ENCODE measurements at places on chromosomes 11 and 22.

GRCh38 chr11:6655790-6656583 lies at the start of gene DCHS1:
Gene DCHS1 (minus strand): TSS chr11:6655809. CDS start chr11:6641613, 14,196 bp downstream.
- DNase-seq, result no peak

DNA sequence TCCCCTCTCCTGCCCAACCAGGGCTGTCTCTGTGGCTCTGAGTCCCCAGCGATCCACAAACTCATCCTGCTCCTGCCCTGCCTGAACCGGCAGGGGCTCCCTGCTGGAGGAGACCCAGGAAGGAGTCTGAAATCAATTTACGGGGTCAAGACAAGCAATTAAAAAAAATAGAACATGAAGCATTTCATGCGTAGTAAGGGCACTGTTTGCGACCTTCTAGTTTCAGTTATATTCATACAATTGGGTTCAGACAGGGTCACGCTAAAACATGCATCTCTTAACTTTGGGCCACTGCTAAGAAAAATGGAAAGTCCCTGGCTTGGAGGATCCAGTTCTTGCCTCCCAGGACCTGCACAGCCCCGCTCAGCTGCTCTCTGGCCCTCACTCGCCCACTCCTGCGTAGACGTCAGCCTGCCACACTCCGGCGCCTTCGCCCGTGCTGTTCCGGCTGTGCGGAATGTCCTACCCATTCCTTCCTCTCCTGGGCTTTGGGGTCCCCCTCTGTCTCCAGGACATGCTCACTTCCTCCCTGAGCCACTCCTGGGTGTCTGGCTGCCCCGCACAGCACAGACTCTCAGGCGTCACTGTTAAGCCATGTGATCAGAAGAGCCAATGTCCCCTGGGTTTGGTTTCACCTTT lies 12.8 kb downstream of the NFAM1 start:
- DNase-seq, result no peak

- no peak for DNase-seq
Observed at GRCh38 chr22:39135092-39135896, 17.2 kb downstream of the CBX7 start.

DNA sequence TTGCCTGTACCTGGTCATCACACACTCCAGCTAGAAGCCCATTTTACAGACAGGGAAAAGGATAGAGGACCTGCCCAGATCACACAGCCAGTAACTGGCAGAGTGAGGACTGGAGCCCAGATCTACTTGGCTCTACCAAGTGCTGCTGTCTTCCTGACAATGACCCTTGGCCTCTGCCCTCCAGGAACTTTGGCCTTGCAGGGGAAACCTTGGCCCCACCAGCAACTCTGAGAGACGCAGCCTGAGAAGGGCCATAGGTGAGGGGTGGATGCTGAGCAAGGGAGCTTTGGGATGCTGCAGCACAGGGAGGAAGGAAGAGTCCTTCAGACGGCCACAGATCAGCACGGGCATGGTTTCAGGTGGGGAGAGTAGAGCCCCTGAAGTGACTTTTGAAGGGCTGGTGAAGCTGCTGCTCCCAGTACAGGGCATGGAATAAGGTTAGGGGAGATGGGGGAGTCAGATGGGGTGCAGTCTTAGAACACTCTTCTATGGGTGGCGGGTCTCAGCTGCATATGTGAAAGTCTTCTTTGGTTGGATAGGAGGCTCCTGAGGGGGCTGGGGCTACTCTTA lies 2.0 kb upstream of the CAPN5 start:
- no peak for DNase-seq

GRCh38 chr11:112162761-112163546 lies 940 bp downstream of the IL18 start:
- no peak for DNase-seq

DNA sequence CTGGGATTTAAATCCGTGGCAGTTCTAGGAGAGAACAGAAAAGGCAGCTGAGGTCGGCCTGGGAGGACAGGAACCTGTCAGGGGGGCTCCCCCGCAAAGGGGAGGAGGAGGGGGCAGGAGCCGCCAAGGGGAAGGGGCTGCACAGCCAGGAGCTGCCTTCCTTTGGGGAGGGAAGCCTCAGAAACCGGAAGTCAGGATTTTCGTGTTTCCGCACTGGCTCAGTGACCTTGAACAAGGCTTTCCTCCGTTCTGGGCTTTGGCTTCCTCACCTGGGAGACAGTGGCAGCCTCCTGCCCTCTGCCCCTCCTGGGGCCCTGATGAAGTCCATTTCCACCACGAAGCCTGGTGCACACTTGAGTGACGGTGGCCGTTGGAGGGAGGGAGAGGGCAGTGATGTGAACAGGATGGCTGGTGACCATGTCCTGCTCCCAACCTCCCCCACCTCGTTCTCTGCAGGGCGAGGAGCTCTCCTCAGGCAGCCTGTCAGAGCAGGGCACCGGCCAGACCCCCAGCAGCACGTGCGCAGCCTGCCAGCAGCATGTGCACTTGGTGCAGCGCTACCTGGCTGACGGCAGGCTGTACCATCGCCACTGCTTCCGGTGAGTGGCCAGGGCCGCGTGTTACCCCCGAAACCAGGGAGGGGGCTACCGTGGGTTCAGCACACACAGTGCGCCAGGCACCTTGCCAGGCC lies 12.6 kb downstream of the MICALL1 start:
- DNase-seq, result no peak

DNA sequence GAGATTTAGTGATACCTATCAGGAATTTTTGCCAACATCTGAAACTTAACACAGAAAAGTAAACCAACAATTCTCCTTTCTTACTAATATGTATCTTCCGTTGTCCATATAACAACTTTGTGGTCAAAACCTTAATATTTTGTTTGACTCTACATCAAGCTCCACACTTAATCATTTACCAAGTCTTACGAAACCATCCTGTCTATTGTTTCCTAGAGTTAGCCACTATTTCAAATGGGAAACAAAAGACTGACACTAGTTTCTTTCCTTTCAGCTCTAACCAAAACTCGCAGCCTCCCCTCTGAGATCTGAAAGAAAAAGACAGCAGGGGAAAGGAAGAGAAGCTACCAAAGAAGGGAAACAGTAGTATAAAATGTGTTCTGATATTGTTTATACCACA lies 26.5 kb upstream of the PRDM10 start:
- no peak for DNase-seq

DNA sequence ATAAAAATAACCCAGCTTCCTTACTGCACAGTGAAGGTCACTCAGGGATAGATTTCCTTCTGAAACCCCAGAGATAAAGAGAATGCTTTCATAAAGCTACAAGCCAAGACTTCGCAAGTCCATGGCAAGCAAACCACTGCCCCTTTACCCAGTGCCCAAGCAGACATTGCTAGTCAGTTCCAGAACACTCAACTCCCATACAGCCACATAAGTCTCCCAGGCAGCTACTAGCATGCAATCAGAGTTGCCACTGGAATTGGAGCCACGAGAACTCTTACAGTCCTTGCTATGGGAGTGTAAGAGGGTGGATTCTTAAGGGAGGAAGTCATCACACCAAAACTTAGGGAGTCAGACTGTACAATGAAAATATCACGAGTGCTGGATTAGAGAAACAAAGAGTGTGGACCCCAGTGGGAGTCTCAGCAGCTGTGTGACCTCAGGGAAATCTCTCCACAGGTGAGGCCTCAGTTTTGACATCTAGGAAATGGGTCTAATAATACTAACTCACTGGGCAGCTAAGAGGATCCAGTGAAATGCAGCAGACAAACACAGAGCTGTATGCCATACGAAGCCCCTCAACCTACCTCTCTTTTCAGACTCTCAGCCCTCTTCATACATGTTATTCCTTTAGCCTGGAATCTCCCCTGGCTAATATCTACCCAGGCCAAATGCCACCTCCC lies 526.6 kb downstream of the MN1 start:
- DNase-seq, result no peak

All from activated CD8-positive, alpha-beta memory T cell treated with anti-CD3 and anti-CD28 coated beads for 1 hour (primary cell).